ENCODE measurements at places on chromosomes 13 and 19.

GRCh38 chr13:46846726-46847125 is 49.8 kb upstream of the ESD start:
- DNase-seq, result no peak

DNA sequence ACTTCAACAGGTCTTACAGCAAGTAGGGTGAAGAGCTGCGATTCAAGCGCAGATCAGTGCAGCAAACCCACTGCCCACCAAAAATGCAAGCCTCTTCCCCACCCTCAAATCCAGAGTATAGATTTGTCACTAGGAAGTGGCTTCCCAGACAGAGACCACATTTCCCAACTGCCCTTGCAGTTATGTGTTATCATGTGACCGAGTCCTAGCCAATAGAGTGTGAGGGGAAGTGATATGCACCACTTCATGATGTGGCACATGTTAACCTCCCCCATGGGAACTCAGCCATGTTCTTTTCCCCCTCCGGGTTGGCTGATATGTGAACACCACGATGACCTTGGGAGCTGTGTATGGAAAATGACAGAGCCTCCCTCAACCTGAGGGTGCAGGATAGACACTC is 50.8 kb downstream of the MBD3L2B start:
- DNase-seq, result no peak

GRCh38 chr13:71659404-71659803 is 207.6 kb downstream of the DACH1 start:
- DNase-seq, result peak; percentile 48

DNA sequence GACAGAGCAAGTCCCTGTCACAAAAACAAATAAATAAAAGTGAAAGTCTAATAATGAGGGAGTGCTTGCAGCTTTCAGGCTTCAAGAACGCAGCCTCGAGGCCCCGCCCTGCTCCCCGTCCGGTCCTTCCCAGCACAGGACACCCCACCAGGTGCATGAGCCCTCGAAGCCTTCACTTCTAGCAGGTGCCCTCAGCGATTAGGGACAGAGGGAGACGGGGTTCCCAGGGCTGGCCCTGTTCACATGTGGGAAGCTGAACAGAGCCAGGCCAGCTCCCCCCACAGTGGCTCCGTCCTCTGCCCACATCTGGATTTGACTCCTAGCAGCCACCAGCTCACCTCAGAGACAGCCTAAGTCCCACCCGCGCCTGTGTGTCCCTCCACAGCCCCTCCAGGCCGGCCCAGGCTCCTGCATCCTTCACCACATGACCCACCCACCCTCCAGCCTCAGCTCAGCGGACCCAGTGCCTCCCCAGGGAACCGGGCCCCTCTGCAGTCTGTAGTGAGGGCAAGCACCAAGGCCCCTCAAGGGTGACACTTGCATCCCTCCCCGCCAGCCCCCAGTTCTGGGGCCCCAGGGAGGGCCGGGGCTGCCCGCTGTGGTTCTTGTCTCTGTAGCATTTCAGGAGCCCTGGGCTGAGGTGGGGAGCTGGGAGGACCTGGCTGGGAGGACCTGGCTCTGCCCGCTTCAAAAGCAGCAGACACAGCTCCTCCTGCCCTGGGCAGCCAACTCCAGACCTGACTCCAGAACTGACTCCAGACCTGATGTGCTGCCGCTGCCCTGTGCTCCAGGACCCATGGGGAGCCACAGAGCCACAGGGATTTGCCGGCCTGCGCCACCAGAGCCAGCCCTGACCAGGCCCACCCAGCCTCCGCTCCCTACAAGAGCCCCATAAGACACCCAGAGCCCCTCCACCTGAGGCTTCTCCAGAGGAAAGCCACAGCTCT is 27.2 kb downstream of the GPX4 start:
- DNase-seq, result no peak

DNA sequence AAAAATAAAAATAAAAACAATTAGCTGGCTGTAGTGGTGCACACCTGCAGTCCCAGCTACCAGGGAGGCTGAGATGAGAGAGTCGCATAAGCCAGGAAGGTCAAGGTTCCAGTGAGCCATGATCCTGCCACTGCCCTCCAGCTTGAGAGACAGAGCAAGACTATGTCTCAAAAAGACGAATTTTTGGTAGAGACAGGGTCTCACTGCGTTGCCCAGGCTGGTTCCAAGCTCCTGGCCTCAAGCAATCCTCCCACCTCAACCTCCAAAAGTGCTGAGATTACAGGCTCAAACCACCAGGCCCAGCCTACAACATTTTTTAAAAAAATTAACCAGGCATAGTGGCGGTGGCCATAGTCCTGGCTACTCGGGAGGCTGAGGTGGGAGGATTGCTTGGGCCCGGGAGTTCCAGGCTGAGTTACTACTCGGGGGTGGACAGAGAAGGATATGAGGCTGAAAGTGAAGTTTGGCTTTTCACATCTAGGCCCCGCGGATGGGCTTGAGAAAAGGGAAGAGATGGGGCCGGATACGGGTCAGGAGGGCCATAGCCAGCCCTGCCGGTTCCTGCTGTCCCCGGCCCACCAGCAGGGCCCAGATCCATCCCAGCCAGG is 10.2 kb downstream of the NDUFA11 start:
- DNase-seq, result no peak

- DNase-seq, result no peak
Observed at GRCh38 chr19:49222528-49222927, 64.9 kb downstream of the TRPM4 start.

DNA sequence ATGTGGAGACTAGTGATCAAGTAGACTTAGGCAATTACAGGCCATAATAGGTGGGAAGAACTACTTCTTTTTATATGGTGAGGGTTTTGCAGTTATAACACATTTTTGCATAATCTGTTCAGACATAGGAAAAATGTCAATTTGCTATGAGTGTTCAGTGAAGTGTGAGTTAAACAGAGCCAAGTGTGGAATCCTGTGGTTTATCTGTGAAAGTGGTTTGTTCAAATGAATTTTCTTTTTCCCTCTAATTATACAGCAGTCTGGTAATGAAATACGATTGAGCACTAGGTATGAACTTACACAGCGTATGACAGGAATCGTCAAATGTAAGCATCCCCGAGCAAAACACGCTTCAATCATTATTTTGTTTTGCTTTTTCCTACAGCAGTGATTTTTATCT is 178.3 kb downstream of the STK24 start:
- DNase-seq, result no peak

DNA sequence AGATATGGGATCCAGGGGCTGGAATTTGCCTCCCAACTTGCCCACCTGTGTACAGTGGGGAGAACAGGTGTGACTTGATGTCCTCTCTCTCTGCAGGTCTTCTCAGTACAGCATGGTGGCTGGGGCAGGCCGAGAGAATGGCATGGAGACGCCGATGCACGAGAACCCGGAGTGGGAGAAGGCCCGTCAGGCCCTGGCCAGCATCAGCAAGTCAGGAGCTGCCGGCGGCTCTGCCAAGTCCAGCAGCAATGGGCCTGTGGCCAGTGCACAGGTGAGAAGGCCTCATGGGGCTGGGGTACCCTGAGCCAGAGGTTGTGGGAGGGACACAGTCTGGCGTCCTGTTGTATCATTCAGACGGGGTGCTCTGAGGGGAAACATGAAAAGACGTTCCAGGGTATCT is 3.0 kb downstream of the LENG8 start:
- no peak for DNase-seq

- no peak for DNase-seq
Observed at GRCh38 chr19:50501186-50501567, 9.8 kb downstream of the JOSD2 start.

DNA sequence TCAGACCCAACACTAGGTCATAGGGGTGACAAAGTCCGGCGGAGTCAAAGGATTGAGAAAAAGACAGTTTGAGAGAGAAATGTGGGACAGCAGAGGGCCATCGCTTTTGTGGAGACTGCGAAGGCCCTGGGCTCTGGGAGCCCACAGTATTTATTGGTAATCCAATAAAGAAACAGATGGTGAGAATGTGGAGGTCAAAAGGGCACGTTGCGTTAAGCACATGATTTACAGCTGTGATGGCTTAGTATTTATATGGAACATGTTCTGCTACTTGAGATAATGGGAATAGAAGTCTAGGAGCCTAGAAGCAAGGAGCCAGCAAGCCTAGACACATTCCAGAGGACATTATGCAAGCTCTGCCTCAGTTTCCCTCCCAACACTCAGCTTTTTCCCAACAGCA is 2521.1 kb downstream of the PCDH9 start:
- no peak for DNase-seq

DNA sequence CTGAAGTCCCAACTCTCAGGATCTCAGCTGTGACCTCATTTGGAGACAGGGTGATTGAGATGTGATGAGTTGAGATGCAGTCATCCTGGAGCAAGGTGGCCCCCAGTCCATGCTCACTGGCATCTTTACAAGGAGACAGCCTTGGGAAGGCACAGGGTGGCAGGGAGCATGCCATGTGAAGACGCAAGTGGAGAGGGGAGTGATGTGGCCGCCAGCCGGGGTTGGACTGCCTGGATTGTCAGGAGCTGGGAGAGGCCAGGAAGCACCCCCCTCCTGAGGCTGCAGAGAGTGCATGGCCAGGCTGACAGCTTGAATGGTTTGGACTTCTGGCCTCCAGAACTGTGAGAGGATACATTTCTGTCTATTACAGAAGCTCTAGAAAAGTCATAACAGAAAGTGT is 194.4 kb downstream of the UQCRFS1 start:
- DNase-seq, result no peak

DNA sequence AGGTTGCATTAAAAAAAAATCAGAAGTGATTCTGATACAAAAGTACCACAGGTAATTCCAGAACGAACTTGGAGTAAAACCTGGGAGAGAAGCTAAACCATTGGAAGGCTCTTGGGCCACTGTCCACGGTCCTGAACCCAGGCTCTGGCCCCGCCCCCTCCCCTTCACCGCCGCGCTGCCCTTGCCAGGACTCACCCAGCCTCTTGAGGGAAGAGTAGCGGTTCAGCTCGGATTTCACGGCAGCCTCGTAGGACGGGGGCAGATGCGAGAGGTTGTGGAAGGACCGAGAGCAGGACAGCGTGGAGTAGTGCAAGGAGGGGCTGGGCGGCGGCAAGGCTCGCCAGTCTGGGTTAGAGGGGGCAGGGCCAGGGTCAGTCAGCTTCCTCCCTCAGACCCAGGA is 5.7 kb downstream of the SHISA7 start:
- DNase-seq, result peak; percentile 71

GRCh38 chr19:6556480-6557195 is 25.8 kb downstream of the TNFSF9 start:
- no peak for DNase-seq

DNA sequence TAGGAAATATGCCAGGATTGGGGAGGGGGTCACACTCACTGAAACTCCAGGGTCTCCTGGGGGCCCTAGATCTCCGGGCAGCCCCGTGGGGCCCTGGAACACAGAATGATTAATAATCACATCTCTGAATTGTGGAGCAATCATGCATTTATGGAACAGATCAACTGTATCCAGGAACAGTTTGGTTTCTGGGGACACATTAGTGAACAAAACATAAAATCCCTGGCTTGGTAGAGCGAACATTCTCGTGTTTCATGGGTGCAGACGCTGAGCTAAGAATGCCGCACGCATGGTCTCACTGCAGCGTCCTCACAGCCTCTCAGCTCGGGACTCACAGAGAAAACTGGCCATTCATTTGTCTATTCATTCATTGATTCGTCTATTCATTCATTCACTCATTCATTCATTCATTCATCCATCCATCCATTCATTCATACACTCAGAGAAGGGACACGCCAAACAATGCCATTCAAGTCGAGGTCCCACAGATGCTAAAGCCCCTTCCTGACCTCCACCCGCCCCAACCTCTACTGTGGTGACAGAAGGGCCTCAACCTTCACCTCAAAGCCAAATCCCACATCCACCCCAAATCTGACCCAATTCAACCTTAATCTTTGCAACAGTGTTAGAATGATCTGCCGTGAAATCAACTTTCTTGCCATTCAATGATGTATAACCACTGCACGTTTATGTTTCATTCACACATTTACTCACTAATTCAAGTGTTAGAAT is 35.0 kb upstream of the OLFM2 start:
- no peak for DNase-seq

DNA sequence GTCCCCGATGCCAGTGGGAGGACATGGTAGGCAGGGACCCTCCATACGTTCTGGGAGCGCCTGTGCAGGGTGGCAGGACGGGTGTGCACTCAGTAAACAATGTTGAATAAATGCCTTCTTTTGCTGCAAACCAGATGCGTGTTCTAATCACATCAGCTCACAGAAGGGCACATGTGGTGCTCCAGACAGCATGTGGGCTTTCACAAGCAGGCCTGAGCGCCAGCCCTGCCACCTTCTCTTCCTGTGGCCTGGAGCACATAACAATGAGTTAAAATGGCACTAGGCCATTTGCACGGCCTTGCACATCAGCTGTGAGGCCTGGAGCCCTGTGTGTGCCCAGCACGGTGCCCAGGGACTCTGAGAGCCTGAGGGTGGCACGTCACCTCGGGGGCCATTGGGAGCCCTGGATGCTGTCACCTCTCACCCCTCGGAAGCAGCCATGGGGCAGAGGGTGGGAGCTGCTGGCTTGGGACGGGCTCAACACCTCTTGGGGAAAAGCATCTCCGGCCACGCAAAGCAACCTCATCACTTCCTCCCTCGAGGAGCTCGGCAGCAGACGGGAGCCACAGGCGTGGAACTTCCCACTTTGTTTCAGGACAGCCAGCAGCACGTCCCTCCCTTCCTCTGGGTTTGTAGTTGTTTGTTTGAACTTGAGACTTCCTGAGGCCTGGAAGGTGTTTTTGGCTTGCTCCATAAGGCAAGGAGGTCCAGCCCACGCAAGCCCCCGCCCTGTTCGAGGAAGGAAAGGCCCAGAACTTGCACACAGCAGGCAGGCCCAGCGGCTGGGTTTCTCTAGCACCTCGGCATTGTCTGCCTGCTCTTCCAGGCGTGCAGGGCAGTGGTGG is 9.8 kb downstream of the MCF2L start:
- no peak for DNase-seq

- DNase-seq, result no peak
Observed at GRCh38 chr19:46559203-46559602, 41.9 kb upstream of the CALM3 start.

DNA sequence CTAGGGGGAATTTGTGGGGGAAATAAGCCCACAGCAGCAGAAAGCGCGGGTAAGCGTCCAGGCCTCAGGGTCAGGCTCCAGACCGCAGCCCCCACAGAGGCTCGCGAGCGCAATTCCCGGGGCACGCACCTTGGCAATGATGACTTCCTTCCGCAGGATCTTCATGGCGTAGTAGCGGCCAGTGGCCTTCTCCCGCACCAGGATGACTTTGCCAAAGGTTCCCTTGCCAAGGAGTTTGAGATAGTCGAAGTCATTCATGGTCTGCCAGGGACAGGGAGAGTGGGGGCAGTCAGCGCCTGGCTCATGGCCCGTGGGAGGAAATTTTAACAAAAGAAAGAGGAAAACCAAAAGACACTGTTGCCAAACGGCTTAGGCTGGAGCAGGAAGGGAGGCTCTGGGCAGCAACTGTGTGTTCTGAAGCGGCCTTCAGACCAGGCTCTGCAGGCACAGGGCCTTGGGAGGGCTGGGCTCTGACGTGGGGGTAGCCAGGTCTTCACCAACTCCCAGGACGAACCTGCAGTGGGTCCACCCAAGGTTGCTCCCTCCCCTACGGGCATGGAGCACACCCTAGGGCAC is 15.4 kb upstream of the CCNP start:
- no peak for DNase-seq

Data from renal cortex interstitium (tissue), 15 donors.